ENCODE measurements at places on chromosomes 3 and 15. TPM values are rescaled to one million over a fixed set of nuclear protein-coding genes. Genes with fewer than 3 reads are reported as not detected.

DNA sequence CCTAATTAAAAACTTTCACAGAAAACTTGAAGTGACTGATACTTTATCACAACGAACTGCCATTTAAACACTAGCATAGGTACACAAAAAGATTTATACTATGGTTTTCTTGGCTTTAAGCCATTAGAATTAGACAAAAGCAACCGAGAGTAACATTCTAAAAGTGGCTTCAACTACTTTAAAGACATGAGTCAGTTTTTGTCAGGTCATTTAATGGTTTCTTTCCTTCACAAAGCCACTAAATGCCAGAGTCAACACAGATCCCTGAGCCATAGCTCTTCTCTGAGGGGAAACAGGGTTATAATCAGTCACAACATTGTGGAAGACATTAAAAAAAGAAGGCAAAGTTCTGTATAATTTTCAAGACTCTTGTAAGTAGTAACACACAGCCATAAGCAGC lies 54.6 kb downstream of the CAPN3 start:
- H3K4me3 ChIP-seq, result no peak overlapping the region
- H3K27me3 ChIP-seq, result no peaks in the 10 kb centered on the region
- no peak overlapping the region for H3K27ac ChIP-seq
- no peaks in the 10 kb centered on the region for H3K4me1 ChIP-seq

DNA sequence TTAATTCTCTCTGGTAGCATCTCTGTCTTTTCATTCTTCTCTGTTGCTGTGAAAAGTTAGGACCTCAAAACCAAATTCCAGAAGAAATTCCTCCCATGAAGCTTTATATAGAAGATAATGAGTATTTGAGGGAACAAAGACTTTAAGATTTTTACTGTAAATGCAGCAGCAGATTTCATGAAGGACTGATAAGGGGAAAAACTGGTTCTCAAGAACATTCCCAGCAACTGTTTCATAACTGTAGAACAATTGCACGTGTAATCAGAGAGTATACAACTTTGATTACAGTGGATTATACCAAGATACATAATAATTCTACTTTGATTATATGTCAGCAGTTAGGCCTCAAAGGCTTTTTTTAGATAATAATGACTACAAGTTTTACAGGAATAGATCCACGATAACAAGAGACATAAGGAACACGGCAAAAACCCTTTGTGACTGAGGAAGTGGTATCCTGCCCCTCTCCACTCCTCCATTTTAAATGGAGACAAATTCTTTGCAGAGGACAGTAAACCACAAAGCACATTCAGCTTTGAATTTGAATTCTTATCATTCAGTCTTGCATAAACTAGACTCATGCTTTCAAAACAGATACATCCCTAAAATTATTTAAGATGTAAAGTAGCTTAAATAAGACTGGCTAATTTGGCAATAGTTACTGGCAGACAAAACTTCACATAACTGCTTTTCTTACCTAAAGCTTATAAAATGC lies 42.9 kb upstream of the DIPK2A start:
- H3K4me3 ChIP-seq, result no peak overlapping the region
- no peak for DNase-seq
- H3K36me3 ChIP-seq, result no peaks in the 10 kb centered on the region
- H3K27ac ChIP-seq, result no peak overlapping the region

- H3K27me3 ChIP-seq, result no peaks in the 10 kb centered on the region
- no peaks in the 10 kb centered on the region for H3K4me1 ChIP-seq
- DNase-seq, result no peak
- H3K4me3 ChIP-seq, result no peak overlapping the region
- H3K27ac ChIP-seq, result no peak overlapping the region
These were observed 35.8 kb upstream of the CTDSPL start for GRCh38 chr3:37825744-37826400.

GRCh38 chr3:187706971-187707370 lies 4.6 kb upstream of the RTP2 start:
- no peak overlapping the region for H3K4me3 ChIP-seq
- H3K27me3 ChIP-seq, result no peaks in the 10 kb centered on the region
- H3K4me1 ChIP-seq, result no peaks in the 10 kb centered on the region
- no peak overlapping the region for H3K27ac ChIP-seq

DNA sequence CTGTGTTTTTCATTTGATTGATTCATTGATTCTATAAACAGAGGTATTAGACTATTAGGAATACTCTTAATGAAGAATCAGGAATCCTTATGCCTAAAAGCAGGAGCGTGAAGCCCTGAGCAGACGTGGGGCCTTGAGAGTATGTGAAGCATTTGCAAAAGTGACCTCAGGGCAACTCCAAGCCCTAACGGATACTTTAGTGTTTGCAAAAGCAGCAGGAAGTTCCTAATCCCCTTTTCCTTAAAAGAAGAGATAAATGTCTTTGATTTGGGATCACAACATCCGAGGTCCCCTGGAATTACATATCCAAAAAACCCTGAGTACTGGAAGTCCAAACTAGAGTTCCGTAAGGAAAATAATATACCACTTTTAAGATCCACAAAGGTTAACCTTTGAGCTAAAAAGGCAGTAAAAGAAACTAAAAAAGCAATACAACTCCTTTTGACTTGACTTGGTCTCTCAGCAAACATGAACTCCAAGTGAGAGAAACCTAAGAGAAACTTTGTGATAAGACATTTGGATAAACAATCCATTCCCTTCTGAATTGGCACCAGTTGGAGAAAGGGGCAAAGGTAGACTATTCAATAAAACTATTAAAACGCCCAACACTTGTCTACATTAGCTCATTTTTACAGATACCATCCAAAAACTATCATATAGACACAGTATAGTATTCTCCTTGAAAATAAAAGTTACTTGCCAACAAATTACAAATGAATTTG lies 27.4 kb downstream of the PRTG start:
- no peaks in the 10 kb centered on the region for H3K4me1 ChIP-seq
- no peaks in the 10 kb centered on the region for H3K36me3 ChIP-seq
- DNase-seq, result no peak
- no peak overlapping the region for H3K4me3 ChIP-seq
- no peaks in the 10 kb centered on the region for H3K27me3 ChIP-seq

GRCh38 chr3:22988566-22988965 lies 214.6 kb upstream of the UBE2E2 start:
- H3K4me1 ChIP-seq, result no peaks in the 10 kb centered on the region
- no peak overlapping the region for H3K4me3 ChIP-seq
- H3K36me3 ChIP-seq, result no peaks in the 10 kb centered on the region
- no peaks in the 10 kb centered on the region for H3K27me3 ChIP-seq

GRCh38 chr15:84833447-84834228 lies 16.5 kb downstream of the ALPK3 start:
- no peak for DNase-seq
- peaks cover 12% of the 10 kb centered on the region for H3K36me3 ChIP-seq
- H3K4me1 ChIP-seq, result peaks cover 83% of the 10 kb centered on the region

DNA sequence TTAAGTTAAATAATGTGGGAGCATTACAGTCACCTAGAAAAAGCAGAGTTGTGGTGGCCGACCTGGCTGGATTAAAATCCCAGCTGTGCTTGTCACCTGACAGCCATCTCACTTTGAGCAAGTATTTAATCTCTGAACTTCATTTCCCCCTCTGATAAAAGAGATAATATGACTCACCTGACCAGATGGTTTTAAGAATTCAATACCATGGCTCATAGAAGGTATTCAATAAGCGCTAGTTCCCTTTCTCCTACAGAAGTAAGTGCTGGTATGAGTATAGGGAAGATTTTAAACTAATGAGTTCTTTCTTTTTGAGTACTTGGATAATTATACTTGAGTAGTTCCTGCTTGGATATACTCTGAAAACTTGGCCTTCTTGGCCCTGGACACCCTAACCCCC lies 325.5 kb downstream of the IL5RA start:
- no peaks in the 10 kb centered on the region for H3K4me1 ChIP-seq
- H3K4me3 ChIP-seq, result no peak overlapping the region
- H3K36me3 ChIP-seq, result no peaks in the 10 kb centered on the region
- no peak for DNase-seq
- H3K27me3 ChIP-seq, result no peaks in the 10 kb centered on the region
- H3K27ac ChIP-seq, result no peak overlapping the region

Gene CTXN2
- total RNA-seq, result not detected

Gene VEPH1
- total RNA-seq, result 0.86 TPM

Gene GRM2
- 0.19 TPM for total RNA-seq
